ENCODE measurements at places on chromosomes 4 and X. TPM values are rescaled to one million over a fixed set of nuclear protein-coding genes. Genes with fewer than 3 reads are reported as not detected.

FABP2 gene
- total RNA-seq: 0.11 TPM

LRAT gene
- total RNA-seq: 0.14 TPM

ALB gene
- total RNA-seq: not detected

SGCB gene
- 29.7 TPM for total RNA-seq

SLC35A2 gene
- 29.4 TPM for total RNA-seq

XAGE2 gene
- total RNA-seq: not detected

MAGEB1 gene
- not detected for total RNA-seq

ERCC6L gene
- total RNA-seq: 0.13 TPM

FGG gene
- 23.5 TPM for total RNA-seq

MAGEC1 gene
- not detected for total RNA-seq

CXCR3 gene
- total RNA-seq: 0.39 TPM

FRMD7 gene
- total RNA-seq: not detected

CT55 gene
- total RNA-seq: 0.55 TPM

SMIM10 gene
- total RNA-seq: 22.0 TPM

SLC6A14 gene
- not detected for total RNA-seq

AMOT gene
- total RNA-seq: 9.5 TPM

TNIP3 gene
- total RNA-seq: not detected

ANOS1 gene
- total RNA-seq: 1.3 TPM

RNF175 gene
- not detected for total RNA-seq

CORIN gene
- total RNA-seq: 0.44 TPM

FAT1 gene
- 7.1 TPM for total RNA-seq

AMTN gene
- total RNA-seq: not detected

TCEAL6 gene
- total RNA-seq: not detected

MAGEC3 gene
- not detected for total RNA-seq

SORBS2 gene
- total RNA-seq: 830 TPM

NSG1 gene
- 3.9 TPM for total RNA-seq

DDX53 gene
- total RNA-seq: not detected

STX18 gene
- 31.3 TPM for total RNA-seq

PGM2 gene
- total RNA-seq: 59.2 TPM

VCX2 gene
- not detected for total RNA-seq

KLB gene
- 0.30 TPM for total RNA-seq

LDB2 gene
- total RNA-seq: 24.9 TPM

SPIN4 gene
- 0.54 TPM for total RNA-seq

MTNR1A gene
- total RNA-seq: not detected

GPR101 gene
- not detected for total RNA-seq

WDR17 gene
- 2.3 TPM for total RNA-seq

Measured in adrenal gland (tissue), 19 donors.